Occipital lobe (tissue), 3 donors: ENCODE measurements at places on chromosomes 12 and 14. TPM values are rescaled to one million over a fixed set of nuclear protein-coding genes. Genes with fewer than 3 reads are reported as not detected.

ITGA5 gene
- total RNA-seq: 5.1 TPM

LALBA gene
- total RNA-seq: 0.47 TPM

P2RX2 gene
- not detected for total RNA-seq

ATP2B1 gene
- 272 TPM for total RNA-seq

IL26 gene
- total RNA-seq: not detected

DPPA3 gene
- total RNA-seq: not detected

SIRT4 gene
- 4.5 TPM for total RNA-seq
